A673 (cell line): ENCODE measurements at places on chromosomes 5 and 9.

GRCh38 chr5:137190031-137190430, 309.1 kb downstream of the SPOCK1 start:
- DNase-seq: no peak

DNA sequence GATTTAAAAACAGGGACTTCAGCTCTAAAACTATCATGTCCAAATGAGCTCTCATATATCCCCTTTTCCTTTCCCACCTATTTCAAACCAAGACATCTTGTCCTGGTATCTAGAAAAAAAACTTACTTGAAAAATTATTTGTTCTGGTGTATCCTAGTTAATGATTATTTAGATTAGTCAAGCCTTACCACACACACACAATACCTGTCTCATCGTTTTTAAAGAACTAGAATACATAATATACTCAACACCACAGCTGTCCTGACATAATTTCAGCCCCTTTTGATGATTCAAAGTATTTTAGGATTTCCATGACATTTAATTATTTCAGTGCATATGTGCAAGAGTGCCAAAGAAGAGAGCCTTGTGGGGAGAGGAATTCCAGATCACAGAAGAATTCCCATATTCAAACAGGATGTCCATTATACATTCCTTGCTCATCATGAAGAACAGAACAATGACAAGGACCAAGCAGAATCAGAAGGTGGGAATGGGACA, 233.7 kb downstream of the SMARCA2 start:
- no peak for DNase-seq

GRCh38 chr5:109825450-109825849, 135.7 kb downstream of the MAN2A1 start:
- no peak for DNase-seq

DNA sequence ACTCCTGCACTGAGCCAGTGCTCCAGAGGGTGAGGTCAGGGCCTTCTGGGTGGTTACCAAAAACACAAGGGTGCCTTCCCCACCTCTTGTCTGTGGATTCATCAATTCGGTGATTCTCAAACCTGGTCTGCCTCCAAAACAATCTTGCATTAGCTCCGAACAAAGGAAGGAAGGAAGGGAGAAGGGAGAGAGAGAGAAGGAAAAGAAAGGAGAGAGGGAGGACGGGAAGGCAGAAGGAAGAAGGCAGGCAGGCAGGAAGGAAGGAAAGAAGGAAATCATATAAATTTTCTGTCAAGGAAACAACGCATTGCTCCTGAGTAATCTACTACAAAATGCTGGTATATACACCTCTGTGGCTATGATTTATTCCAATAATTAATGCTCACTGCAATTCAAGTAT, 39.3 kb downstream of the MYO10 start:
- no peak for DNase-seq

DNA sequence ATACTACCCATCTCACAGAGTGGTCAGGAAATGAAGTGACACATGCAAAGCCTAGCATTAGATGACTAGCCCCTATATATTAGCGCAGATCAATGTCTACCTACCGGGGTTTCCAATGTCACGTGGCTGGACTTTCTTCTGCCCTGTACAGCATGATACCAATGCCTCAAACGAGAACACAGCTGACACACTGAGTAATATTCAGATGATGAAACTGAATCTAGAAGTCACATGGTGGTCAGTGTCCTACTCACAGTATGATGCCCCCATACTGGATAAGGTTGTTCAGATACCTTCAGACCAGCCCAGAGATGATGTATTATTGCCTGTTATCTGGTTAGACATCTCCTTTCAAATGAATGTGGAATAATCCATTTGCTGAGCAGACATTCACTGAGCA, 71.1 kb upstream of the FRRS1L start:
- no peak for DNase-seq

- DNase-seq: no peak
These were observed 60.1 kb upstream of the BNC2 start for GRCh38 chr9:16930578-16930977.

GRCh38 chr9:17476401-17476800, 102.5 kb upstream of the SH3GL2 start:
- no peak for DNase-seq
